IPS DF 6.9 (cell line): ENCODE measurements at places on chromosomes 12 and 14.
A peak's percentile ranks its signal among the peaks of the same experiment; 100 is the strongest.

- DNase-seq = no peak
Measured at GRCh38 chr12:28893365-28893764, 255.7 kb upstream of the FAR2 start.

DNA sequence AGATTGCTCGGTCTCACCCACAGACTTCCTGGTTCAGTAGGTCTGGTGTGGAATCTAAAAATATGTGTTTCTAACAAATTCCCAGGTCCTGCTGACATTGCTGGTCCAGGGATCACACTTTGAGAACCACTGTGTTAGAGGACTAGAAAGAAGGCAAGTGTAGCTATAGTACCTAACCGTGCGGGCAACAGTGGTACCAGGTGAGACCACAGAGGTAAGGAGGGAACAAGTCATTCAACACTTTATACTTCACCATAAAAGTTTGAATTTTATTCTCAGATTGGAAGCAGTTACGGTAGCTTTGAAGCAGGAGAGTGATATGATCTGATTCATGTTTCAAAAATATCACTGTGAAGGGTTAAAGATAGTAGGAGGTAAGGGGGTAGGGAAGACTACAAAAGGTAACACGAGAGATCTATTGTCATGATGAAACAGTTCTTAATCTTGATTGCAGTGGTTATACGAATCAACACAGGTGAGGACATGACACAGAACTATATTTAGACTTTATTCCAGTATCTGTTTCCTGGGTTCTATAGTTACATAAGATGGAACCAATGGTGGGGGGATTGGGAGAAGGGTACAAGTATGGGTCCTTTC is 73.5 kb downstream of the CDK17 start:
- no peak for DNase-seq

GRCh38 chr14:89565607-89566006 is 148.6 kb upstream of the FOXN3 start:
- no peak for DNase-seq

GRCh38 chr12:121581686-121582429 is 1.0 kb upstream of the KDM2B start:
- DNase-seq = no peak

DNA sequence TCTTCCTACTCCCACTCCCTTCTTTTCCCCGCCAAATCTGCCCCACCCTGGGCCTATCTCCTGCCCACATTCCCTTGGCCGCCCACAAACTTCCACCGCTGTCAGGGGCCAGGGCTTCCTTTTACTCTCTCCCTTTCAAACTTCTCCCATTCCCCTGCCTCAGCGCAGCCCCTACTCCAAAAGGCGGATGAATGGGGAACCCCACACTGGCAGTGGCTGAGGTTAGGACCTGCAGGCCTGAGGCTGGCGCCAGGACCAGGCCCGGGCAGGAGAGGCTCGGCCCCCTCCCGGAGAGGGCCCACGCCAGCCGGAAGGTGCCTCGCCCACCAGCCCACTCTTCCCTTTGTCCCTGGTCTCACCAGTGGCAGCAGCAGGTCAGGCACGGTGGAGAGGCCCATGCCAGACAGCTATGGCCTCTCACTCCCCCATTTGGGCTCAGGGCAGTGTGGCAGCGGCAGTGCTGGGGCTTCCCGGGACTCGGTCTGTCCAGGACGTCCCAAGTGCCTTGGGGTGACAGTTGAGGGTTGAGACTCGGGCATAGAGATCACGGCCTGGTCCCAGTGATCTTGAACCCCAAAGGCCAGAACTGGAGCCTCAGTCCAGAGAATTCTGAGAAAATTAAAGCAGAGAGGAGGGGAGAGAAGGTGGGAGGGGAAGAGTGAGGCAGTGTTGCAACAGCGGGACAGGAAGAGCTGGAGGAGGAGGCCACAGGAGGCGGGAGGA is at the start of gene TNFRSF1A:
TSS of gene TNFRSF1A (minus strand) at position 660 of the 723 bp plus-strand sequence. CDS start at position 398, 262 bp downstream.
- DNase-seq = no peak

GRCh38 chr14:82488473-82488872 is 954.8 kb upstream of the SEL1L start:
- DNase-seq = no peak

DNA sequence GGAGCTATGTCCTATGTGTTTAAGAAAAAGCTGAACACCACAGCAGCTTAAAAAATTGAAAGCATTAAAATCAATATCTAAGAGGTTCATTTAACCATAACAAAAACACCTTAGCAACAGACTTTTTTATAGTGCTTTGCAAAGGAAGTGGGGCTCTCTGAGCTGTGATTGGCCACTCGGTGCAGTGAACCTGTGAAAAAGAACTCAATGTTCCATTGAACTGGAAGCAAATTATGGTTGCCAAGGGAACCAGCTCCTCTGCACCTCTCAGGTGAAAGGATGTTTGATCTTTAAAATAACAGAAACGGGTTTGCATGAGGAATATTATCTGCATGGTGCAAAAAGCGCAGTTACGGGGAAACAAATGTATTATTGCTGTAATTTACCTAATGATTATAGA is 149.4 kb downstream of the SNAPC1 start:
- no peak for DNase-seq

- no peak for DNase-seq
Measured at GRCh38 chr14:54794159-54794558, 108.5 kb downstream of the GCH1 start.

- DNase-seq = peak; percentile 33
Measured at GRCh38 chr14:96098309-96098998, 59.3 kb downstream of the C14orf132 start.

DNA sequence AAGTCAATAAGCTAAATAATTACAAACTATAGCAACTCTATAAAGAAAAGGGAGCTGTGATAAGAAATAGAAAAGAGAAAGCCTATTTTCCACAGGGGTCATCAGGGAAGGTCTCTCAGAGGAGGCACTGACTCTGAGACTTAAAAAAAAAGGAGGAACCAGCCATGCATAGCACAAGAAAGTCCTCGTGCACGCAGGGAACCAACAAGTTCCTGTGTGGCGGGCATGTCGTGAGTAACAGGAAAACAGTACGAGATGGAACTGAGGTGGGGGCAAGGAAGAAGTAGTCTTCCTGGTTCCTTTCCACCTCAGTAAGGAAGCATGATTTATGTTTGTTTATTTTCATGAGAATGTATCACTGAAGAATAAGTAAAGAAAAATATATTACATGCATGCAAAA is 367.0 kb upstream of the TMEM132C start:
- DNase-seq = no peak

DNA sequence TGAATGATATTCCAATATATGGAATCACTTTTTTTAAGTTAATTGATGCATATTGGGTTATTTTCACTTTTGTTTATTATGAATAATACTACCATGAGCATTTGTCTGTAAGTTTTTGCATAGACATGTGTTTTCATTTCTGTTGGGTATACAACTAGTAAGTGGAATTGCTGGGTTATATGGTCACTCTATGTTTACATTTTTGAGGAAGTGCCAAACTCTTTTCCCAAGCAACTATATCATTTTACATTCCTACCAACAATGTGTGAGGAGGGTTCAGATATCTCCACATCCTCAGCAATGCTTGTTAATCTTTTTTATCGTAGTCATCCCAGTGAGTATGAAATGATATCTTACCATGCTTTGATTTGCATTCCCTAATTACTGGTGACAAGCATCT is 64.0 kb downstream of the MON2 start:
- no peak for DNase-seq

DNA sequence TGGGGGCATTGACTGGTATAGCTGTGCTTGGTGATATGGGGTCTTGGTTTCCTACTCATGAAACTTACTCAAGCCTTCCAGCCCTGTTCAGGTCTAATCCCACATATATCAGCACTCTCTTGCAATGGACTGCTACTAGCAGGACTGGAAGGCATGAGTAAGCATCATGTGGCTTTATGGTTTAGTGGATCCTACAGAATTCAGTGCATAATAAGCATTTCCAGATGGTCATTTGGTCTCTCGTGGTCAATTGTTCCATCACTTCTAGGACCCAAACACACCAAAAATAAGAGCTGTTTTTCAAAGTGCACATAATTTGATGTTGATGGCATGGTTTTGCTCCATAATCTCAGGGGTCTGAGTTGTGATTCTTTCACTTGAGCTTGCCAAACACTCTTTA is 114.4 kb downstream of the LMNTD1 start:
- DNase-seq = no peak

GRCh38 chr14:101851736-101852405 is 90.4 kb downstream of the PPP2R5C start:
- DNase-seq = no peak
